Keratinocyte (primary cell): ENCODE measurements at places on chromosomes 3 and 15. TPM values are rescaled to one million over a fixed set of nuclear protein-coding genes. Genes with fewer than 3 reads are reported as not detected.

COL7A1 gene
- 59.4 to 91.3 TPM (median 74.4 TPM) in 3 replicates for polyA plus RNA-seq

SAMD7 gene
- polyA plus RNA-seq: not detected in 3 replicates

CTXN2 gene
- polyA plus RNA-seq: not detected in 3 replicates

THSD4 gene
- 24.5 to 37.0 TPM (median 25.3 TPM) in 3 replicates for polyA plus RNA-seq

SEMA3G gene
- 0.03 to 0.14 TPM (median 0.07 TPM) in 3 replicates for polyA plus RNA-seq

PCSK6 gene
- polyA plus RNA-seq: 3.1 to 4.4 TPM (median 3.5 TPM) in 3 replicates

DNA sequence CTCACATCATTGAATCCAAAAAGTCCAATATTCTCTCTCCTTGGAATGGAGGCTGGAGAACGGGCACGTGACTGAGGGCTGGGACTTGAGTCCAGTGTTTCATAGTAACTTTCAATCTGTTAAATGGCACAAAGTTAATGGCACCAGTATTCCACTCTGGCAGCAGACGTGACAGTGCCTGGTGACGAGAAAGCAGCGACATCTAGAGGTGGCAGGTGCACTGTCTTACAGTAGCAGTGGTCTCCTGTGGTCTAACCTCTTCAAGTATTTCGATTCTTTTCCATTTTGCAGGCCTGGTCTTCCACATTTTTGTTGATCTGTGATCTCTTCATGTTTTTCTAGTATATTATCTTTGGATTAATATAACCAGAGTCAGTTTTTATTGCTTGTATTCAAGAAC is 107.1 kb downstream of the OXSM start:
- H3K4me3 ChIP-seq: no peak overlapping the region
- DNase-seq: no peak
- H3K27ac ChIP-seq: no peak overlapping the region
- H3K36me3 ChIP-seq: no peaks in the 10 kb centered on the region
- no peaks in the 10 kb centered on the region for H3K4me1 ChIP-seq
- H3K27me3 ChIP-seq: no peaks in the 10 kb centered on the region

- peak; percentile 11 for DNase-seq
- H3K4me1 ChIP-seq: peaks cover 2% of the 10 kb centered on the region
- H3K27me3 ChIP-seq: no peaks in the 10 kb centered on the region
Measured at GRCh38 chr3:175659670-175660350, 800.7 kb downstream of the NAALADL2 start.

DNA sequence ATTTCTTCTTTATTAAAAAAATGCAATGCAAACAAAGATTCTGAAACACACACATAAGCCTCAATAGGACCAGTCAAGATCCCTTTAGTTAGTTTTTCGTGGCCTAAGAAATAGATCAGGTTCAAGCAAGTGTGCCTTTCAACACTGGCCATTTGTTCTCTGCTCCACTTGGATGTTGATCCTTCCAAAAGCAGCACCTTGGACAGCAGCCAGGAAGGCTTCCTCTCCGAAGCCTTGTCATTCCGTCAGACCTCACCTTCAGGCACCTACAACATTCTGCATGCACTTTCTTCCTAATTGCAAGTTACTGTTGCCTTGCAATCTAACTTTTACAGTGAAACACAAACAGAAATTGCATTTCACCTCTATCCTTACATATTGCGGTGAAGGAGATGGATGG is 155.9 kb upstream of the FEZF2 start:
- H3K4me1 ChIP-seq: peaks cover 5% of the 10 kb centered on the region
- no peaks in the 10 kb centered on the region for H3K27me3 ChIP-seq
- no peaks in the 10 kb centered on the region for H3K36me3 ChIP-seq
- no peak overlapping the region for H3K27ac ChIP-seq

DNA sequence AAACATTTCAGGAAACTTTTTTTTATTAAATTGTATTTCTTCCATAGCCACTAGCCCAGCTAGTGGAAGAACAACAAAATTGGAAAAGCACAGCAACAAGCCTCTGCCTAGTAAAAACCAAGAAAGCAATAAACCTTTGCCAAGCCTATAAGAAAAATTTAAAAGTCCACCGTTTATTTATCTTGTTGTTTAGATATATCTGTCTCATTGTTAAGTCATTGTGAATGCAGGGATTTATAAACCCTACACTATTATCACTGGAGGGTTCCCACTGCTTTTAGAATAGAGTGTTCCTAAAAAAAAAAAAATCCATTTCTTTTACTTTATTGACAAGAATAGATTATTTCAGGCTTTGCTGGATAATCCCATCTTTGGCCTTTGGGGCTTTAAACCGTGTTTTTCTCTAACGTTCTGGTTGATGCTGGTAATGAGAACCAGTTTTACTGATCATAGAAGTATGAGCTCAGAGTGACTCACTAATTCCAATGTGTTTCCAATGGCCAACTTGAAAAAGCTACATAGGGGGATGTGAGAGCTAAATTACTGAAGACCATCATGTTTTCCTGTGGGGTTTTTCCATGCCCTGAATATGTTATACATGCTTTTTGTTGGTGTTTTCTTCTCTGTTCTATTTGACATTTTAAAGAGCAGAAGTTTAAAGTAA is 634.1 kb downstream of the RBMS3 start:
- no peaks in the 10 kb centered on the region for H3K27me3 ChIP-seq
- no peaks in the 10 kb centered on the region for H3K4me1 ChIP-seq
- no peak overlapping the region for H3K4me3 ChIP-seq
- no peak overlapping the region for H3K27ac ChIP-seq
- DNase-seq: no peak

- DNase-seq: no peak
- H3K36me3 ChIP-seq: no peaks in the 10 kb centered on the region
- H3K27me3 ChIP-seq: peaks cover 8% of the 10 kb centered on the region
- H3K4me3 ChIP-seq: no peak overlapping the region
- H3K4me1 ChIP-seq: peaks cover 28% of the 10 kb centered on the region
- H3K27ac ChIP-seq: no peak overlapping the region
Measured at GRCh38 chr3:184598574-184598927, 37.0 kb downstream of the EPHB3 start.

DNA sequence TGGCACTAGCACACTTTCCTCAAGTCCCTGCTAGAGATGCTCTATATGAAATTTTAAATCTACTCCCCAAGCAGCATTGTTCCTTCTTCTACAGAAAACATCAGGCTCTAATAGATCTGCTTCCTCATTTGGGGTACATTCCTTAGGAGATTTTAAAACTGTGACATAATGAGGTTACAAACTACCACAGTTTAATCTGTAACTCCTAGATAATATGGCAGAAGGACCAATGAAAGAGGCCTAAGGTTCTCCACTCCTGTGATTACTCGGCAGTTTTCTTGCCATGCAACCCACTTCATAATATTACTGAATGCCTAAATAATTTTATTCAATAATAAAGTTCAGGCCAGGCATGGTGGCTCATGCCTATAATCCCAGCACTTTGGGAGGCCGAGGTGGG is 16.1 kb downstream of the ZNF106 start:
- no peak overlapping the region for H3K4me3 ChIP-seq
- H3K27me3 ChIP-seq: no peaks in the 10 kb centered on the region
- H3K27ac ChIP-seq: no peak overlapping the region
- H3K36me3 ChIP-seq: no peaks in the 10 kb centered on the region
- DNase-seq: no peak

DNA sequence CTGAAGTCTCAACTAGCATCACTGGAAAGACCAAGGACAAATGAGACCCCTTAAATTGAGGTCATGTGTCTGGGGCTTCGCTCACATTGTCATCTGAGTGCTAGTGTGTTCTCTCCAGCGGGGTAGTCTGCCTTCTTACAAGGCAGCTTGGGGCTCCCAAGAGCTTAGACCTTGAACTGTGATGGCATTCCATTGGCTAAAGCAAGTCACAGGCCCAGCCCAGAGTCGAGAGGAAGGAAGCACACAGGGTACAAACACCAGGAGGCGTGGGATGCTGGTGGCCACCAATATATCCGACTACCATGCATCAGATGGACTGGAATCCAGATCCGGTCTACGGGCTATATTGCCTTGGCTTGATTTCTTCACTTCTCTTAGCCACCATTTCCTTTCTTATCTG is 31.5 kb upstream of the DYNC1LI1 start:
- peaks cover 3% of the 10 kb centered on the region for H3K27me3 ChIP-seq
- H3K27ac ChIP-seq: no peak overlapping the region
- H3K36me3 ChIP-seq: no peaks in the 10 kb centered on the region
- H3K4me3 ChIP-seq: no peak overlapping the region
- DNase-seq: no peak

- no peak for DNase-seq
- peaks cover 15% of the 10 kb centered on the region for H3K4me1 ChIP-seq
- no peaks in the 10 kb centered on the region for H3K27me3 ChIP-seq
- no peaks in the 10 kb centered on the region for H3K36me3 ChIP-seq
Measured at GRCh38 chr15:25436707-25437106, 2.1 kb downstream of the UBE3A start.

DNA sequence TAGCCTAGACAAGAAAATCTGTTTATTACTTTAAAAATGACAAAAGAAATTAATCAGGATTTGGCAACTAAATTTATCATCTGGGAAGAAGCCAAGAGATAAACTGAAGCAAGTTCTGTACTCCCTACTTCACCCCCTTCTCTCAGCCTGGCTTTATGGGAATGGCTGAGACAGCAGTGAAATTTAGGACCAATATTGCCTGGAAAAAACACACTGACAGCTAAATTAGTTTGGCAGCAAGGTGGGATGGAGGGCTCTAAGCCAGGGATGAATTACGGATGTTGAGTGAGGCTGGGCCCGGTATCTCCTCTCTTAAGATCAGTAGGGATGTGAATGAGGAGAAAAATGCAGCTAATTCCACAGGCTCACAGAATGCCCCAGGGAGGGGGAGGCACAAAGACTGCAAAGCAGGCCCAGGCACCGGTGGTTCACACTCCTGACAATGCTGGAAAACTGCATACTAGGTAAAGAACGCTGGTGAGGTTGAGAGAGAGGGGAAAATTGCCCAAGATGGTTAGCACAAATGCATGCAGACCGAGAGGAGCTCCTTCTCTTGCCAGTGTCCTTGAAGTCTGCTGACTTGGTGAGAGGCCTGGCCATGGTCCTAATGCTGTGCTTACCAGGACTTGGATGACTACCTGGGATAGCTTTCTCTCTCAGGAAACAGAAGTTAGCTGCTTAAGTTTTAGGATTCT is 89.0 kb downstream of the WDR76 start:
- no peak overlapping the region for H3K27ac ChIP-seq
- peaks cover 27% of the 10 kb centered on the region for H3K4me1 ChIP-seq
- no peak for DNase-seq
- H3K36me3 ChIP-seq: peaks cover 3% of the 10 kb centered on the region

- H3K36me3 ChIP-seq: no peaks in the 10 kb centered on the region
- no peaks in the 10 kb centered on the region for H3K27me3 ChIP-seq
- H3K4me1 ChIP-seq: peaks cover 16% of the 10 kb centered on the region
- no peak overlapping the region for H3K27ac ChIP-seq
- DNase-seq: no peak
Measured at GRCh38 chr15:92843326-92843725, 56.8 kb upstream of the CHD2 start.

DNA sequence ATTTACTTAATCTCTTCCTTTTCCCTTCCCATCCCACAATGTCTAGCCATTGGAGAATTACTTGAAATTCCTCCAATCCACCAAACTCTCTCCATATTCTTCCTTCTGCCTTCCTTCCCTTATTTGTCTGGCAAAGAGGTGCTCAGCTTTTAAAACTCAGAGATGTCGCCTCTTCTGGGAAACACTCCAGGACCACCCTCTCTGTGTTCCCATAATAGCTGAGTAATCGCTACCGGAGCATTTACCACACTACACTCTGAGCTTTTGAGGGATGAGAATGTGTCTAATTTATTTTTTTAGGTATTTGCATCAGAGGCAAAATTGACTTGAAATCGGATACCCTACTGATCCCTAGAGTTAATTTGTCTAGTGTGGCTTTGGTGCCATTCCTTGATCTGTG is 245.7 kb upstream of the TPRG1 start:
- no peaks in the 10 kb centered on the region for H3K4me1 ChIP-seq
- no peak overlapping the region for H3K27ac ChIP-seq

GRCh38 chr3:109806929-109807328 is 469.6 kb upstream of the DPPA4 start:
- H3K36me3 ChIP-seq: no peaks in the 10 kb centered on the region
- no peak for DNase-seq
- no peaks in the 10 kb centered on the region for H3K27me3 ChIP-seq
- H3K4me1 ChIP-seq: no peaks in the 10 kb centered on the region
- H3K4me3 ChIP-seq: no peak overlapping the region

- H3K36me3 ChIP-seq: no peaks in the 10 kb centered on the region
- no peaks in the 10 kb centered on the region for H3K4me1 ChIP-seq
- no peak for DNase-seq
- H3K27ac ChIP-seq: no peak overlapping the region
- H3K4me3 ChIP-seq: no peak overlapping the region
Measured at GRCh38 chr3:54196360-54196991, 74.1 kb downstream of the CACNA2D3 start.

- H3K4me3 ChIP-seq: no peak overlapping the region
- H3K36me3 ChIP-seq: no peaks in the 10 kb centered on the region
- no peaks in the 10 kb centered on the region for H3K4me1 ChIP-seq
- DNase-seq: no peak
- no peak overlapping the region for H3K27ac ChIP-seq
- H3K27me3 ChIP-seq: no peaks in the 10 kb centered on the region
Measured at GRCh38 chr3:162729686-162730085, 1233.1 kb downstream of the OTOL1 start.

- no peaks in the 10 kb centered on the region for H3K36me3 ChIP-seq
- H3K4me1 ChIP-seq: no peaks in the 10 kb centered on the region
- no peak overlapping the region for H3K4me3 ChIP-seq
- no peak overlapping the region for H3K27ac ChIP-seq
- H3K27me3 ChIP-seq: no peaks in the 10 kb centered on the region
- no peak for DNase-seq
Measured at GRCh38 chr15:35755237-35755802, 209.4 kb upstream of the DPH6 start.

DNA sequence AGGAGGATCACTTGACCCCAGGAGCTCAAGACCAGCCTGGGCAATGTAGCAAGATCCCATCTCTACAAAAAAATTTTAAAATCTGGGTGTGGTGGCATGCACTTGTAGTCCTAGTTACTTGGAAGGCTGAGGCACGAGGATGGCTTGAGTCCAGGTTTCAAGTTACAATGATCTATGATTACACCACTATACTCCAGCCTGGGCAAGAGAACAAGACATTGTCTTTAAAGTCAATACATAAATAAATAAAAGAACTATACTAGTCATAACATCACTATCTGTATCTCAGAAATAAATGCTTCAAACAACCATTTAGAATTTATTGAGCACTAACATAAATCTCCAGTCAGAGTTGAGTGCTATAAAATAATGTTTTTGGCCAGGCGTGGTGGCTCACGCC is 8.5 kb upstream of the PHLDB2 start:
- no peaks in the 10 kb centered on the region for H3K36me3 ChIP-seq
- no peaks in the 10 kb centered on the region for H3K27me3 ChIP-seq
- H3K4me3 ChIP-seq: no peak overlapping the region
- peak overlapping the region; percentile 24 for H3K27ac ChIP-seq
- peaks cover 50% of the 10 kb centered on the region for H3K4me1 ChIP-seq

GRCh38 chr3:11363715-11364114 is 91.5 kb downstream of the ATG7 start:
- DNase-seq: no peak
- H3K36me3 ChIP-seq: peaks cover 16% of the 10 kb centered on the region
- H3K4me3 ChIP-seq: no peak overlapping the region
- H3K27me3 ChIP-seq: no peaks in the 10 kb centered on the region
